Activated T-cell treated with anti-CD3 and anti-CD28 coated beads for 4 hours (primary cell): ENCODE measurements at places on chromosomes 7 and 10.

DNA sequence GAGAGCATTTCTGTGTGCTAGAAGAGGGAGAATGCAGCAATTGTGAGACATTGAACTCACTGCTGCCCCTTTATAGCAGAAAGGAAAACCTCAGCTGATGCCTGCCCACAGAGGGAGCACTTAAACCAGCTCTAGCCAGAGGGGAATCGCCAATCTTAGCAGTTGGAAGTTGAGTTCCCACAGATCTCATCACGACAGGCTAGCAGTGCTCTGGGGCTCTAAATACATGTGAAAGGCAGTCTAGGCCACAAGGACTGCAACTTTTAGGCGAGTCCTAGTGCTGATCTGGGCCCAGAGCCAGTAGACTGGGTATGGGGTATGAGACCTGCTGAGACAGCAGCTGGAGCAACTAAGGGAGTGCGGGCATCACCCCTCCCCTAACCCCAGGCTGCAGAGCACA lies 25.2 kb upstream of the PRR15 start:
- DNase-seq = no peak

DNA sequence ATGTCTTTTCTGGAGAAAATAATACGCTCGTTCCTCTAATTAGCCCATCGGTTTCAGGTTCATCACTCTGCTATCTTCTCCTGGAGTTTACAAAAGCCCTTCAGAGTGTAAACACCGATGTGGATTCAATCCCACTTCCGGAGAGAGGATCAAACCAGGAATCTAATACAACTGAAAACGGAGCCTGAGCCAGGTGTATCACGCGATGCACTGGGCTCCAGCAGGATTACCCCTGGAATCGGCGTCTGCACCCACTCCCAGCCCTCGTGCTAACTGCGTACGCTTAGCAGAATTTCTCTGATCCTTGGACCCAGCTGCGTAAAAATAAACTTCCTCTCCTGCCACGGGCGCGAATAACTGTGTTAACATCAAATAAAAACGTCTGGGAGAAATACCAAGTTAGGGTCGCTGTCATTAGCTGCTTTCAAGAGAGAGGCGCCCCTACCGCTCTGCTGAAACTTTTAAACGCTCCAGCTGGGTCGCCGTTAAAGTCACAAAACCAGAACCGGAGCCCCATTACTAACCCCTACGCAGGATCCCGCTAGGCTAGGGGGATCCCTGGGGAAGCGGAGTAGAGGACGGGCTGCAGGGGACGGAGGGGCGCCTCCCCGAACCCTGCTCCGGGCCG lies 502 bp downstream of the ZNF3 start:
- DNase-seq = no peak

- no peak for DNase-seq
These were observed 116.5 kb downstream of the ZMIZ1 start for GRCh38 chr10:79185067-79185774.

DNA sequence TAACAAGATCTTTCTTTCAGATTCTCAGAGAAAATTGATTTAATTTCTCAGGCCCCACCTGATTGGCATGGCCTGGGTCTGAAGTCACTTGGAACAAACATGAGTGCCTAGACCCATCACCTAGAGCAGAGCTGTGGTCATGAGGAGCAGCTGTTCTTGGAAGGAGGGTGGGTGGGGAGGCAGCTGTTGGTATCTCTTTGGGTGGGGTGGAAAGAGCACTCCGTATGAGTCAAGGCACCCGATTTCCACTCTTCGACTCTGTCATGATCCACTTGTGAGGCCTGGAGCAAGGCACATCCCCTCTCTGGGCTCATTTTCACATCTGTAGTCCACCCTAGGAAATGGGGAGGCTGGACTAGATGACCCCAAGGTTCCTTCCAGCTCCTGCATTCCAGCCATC lies 156.7 kb downstream of the C10orf105 start:
- DNase-seq = no peak

- DNase-seq = no peak
These were observed 832.1 kb downstream of the CNTNAP2 start for GRCh38 chr7:146948703-146949102.

DNA sequence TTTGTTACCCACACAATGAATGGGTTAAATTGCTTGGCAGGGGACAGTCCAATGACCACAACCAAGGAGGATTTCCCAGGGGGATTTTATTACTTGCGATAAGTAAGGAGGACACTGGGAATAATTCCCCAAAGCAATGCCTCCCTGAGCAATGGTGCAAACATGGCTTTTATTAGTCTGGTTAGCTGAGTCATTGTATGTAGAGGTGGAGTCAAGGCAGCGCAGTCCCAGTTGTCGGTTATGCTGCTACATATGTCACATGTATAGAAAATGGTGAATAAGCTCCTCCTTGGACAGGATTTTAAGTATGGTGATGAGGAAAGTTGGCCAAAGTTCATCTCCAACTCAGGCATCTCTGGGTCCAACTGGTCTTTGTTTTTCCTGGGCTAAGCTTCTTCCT lies 3.9 kb upstream of the TRIM4 start:
- no peak for DNase-seq

DNA sequence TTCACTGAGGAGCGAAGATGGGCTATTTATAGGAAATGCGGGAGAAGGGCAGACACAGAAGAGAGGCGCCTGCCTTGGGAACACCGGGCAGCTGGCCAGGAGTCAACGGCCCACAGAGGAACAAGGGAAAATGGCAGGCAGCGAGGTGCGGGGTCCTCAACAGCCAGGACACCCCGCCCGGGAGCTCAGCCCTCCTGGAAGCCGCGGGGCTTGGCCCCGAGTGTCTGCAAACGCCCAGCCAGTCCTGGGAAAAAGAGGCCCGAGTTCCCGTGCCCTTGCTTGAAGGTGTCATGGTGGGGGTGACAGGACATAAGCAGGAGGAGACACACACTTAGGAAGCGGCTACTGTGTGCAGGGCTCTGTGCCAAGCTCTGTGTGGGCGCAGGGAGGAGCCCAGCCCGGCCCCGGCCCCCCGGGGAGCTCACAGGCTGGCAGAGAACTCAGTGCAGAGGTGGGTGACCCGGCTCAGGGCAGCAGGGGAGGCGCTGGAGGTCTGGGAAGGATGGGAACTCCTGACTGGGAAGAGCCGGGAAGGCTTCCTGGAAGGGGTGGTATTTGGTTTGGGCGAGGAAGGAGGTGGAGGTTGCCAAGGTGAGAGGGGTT lies 79.9 kb downstream of the ELFN1 start:
- no peak for DNase-seq

- DNase-seq = no peak
These were observed 59.3 kb upstream of the APBB1IP start for GRCh38 chr10:26378861-26379294.

DNA sequence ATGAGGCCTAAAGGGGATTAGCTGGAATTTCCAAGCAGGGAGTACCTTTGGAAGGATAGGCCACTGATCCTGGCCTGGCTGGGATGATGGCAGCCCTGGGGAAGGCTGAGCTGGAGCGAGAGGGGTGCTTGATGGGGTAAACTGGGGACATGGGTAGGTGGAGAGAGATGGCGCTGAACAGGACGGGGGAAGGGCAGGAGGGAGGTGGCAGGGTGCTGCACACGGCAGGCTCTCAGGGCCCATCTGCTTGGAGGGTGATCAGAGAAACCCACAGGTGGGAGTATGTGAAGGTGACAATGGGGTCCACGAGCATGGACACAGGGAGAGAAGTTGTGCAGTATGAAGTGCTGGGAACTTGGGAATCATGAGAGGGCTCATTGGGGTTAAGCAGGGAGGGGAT lies 10.3 kb downstream of the MAT1A start:
- DNase-seq = no peak

GRCh38 chr10:11425676-11426075 lies 185.8 kb downstream of the USP6NL start:
- no peak for DNase-seq

GRCh38 chr7:28517606-28518005 lies 105.3 kb downstream of the CREB5 start:
- no peak for DNase-seq

GRCh38 chr7:75938921-75939320 lies 24.0 kb downstream of the POR start:
- DNase-seq = no peak

DNA sequence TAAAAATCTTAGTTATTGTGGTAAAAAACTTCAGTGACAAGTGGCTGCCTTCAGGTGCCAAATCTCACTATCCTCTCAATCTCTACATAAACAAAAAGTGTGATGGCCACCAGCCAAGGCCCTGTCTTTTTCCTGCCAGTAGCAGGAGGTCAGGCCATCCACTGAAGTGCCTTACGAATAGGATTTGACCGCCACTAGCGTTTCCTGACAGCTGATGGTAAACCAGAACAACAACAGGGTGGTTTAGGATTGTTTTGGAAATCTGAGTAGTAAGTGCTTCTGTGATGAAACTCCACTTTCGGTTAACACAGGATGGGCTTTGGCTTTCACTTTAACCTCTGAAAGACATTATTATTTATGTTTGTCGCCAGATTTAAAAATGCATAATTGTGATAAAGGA lies 55.7 kb upstream of the OGDHL start:
- no peak for DNase-seq

GRCh38 chr7:36391436-36392198 lies 2.0 kb downstream of the ANLN start:
- no peak for DNase-seq

DNA sequence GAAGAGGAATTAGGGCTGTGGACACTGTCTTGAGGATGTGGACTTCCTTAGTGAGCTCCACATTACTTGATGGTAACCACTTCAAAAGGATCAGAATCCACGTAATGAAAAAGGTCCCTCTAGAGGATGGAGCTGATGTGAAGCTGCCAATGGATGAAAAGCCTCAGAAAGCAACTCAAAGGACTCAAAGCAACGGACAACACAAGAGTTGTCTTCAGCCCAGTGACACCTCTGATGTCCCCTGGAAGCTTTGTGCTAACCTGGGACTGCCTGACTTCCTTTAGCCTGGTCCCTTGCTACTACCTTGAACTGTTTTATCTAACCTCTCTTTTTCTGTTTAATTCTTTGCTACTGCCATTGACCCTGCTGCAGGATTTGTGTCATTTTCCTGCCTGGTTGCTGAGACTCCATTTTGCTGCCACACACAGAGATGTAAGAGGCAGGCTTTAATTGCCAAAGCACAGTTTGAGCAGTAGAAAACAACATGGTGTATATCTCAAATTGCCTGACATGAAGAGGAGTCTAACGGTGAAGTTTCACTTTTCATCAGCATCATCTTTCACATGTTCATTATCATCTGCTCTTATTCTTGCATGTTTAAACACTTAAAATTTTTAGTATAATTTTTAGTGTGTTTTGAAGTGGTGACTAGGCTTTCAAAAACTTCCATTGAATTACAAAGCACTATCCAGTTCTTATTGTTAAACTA lies 11.1 kb upstream of the SGCE start:
- DNase-seq = no peak

- peak; percentile 30 for DNase-seq
These were observed 92.6 kb downstream of the SPAG6 start for GRCh38 chr10:22437620-22438588.

DNA sequence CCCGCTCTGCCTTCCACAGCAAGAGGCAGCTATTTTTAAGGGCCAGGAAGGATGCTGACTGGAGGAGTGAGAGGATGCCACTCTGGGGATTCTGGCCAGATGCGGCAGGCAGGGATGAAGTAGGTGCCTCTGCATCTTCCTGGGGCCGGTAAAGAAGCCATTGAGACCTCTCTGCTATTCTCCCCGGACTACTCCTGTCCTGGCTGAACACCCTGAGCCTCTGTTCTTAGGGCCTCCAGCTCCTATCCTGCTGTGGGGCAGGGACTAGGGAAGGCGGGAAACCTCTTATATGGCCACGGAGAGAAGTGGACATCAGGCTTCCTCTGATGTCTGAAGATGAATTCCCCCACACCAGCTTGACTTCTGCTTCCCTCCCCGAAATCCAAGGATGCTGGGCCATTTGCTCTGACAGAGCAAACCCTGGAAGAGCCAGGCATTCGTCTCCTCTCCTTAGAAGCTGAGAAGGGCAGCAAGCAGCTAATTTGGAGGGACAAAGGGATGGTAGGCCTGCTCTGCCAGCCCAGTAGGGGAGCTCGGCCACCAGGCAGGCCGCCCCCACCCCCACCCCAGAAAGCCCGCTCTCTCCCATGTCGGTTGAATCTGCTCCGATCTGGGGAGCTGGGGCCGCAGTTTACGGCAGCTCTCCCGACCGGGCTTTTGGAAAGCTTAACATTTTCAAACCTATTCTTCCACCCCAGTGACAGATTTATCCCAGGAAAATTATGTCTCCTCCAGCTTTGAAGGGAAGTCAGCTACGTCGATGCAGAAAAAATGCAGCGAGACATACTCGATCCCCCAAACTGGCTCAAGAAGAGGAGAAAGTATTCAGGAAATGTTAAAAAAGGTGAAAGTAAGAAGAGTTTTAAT lies 2.8 kb downstream of the FGF8 start:
- no peak for DNase-seq

DNA sequence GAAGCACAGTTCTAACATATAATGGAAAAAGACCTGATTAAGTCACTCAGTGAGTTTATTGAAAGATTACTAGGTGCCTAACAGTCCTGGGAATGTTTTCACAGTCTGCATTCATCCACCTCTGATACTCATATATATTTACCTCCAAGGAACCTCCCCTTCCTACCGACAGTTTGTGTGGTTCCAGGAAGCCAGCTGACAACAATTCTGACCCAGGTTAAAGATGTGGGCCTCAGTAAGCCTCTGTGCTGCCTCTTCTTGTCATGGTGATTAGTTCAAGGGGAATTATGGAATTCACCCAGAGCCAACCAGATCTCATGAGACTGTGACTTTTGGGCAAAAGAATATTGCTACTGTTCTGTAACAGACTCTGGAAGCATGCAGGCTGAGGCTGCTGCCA lies 186.8 kb downstream of the NXPH1 start:
- no peak for DNase-seq

DNA sequence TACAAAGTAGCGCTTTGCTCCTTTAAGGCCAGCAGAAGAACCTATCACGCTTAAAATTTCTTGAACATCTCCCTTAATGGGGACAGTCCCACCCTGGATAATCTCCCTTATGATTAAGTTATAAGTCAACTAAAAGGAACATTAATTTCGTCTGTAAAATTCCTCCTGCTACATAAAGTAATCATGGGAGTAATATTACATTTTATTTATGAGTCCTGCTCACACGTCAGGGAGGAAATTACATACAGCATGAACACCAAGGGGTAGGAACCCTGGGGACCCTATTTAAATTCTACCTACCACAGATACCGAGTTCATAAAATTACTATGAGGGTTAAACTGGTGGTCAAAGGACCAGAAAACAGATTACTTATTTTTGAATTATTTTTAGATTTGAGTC lies 926.6 kb upstream of the MBL2 start:
- DNase-seq = no peak

DNA sequence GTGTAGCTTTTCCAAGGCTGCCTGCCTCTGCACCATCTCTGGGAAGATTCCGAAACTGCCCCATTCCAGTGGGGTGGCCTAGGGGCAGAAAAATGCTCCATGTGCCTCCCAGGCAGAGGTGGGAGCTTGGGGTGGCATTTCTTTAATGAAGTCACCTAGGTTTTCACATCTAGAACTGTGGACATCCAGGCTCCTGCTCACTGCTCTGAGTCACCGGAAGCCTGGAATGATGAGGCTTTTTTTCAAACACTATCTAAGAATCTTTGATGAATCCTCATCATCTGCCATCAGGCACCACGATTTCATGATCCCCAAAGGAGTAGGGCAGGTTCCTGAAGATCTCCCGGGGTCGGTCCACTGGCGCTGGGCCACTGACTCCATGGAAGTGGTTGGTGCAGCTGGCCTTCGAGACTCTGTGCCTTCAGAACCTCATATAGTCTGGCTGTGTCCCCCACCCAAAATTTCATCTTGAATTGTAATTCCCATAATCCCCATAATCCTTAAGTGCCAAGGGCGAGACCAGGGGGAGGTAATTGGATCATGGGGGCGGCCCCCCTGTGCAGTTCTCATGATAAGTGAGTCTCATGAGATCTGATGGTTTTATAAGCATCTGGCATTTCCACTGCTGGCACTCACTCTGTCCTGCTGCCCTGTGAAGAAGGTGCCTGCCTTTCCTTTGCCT lies 37.1 kb downstream of the MTURN start:
- DNase-seq = no peak

- no peak for DNase-seq
These were observed 314.9 kb downstream of the CALN1 start for GRCh38 chr7:72097226-72097625.
